Activated T-cell treated with anti-CD3 and anti-CD28 coated beads, Interleukin-2, amount 50 U/mL, for 72 hours (primary cell): ENCODE measurements at places on chromosomes 2 and 18.
A peak's percentile ranks its signal among the peaks of the same experiment; 100 is the strongest.

- no peak for DNase-seq
Measured at GRCh38 chr2:39217192-39217550, 26.6 kb downstream of the CDKL4 start.

- DNase-seq: peak; percentile 48
Measured at GRCh38 chr18:3604498-3605408, 154.8 kb downstream of the TGIF1 start.

DNA sequence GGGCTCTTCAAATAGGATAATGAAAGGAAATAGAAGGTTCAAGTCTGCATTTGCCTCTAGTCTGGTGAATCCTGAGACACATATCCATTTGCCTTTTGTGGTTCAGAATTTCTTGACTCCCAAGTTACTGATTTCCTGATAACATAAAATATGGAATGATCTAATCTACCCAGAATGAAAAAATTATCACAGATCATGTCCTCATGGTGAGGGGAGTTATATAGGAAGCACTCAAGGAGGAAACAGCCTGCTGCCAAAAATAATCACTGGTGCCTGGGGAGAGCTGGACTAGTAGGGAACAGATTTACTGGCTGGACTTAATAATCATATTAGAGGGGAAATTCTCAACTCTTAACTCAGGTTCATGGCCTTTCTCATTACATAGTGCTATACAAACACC is 95.5 kb upstream of the STK17B start:
- no peak for DNase-seq

- no peak for DNase-seq
Measured at GRCh38 chr2:75166491-75166890, 32.8 kb downstream of the TACR1 start.
